ENCODE measurements at places on chromosomes 1 and 21.

DNA sequence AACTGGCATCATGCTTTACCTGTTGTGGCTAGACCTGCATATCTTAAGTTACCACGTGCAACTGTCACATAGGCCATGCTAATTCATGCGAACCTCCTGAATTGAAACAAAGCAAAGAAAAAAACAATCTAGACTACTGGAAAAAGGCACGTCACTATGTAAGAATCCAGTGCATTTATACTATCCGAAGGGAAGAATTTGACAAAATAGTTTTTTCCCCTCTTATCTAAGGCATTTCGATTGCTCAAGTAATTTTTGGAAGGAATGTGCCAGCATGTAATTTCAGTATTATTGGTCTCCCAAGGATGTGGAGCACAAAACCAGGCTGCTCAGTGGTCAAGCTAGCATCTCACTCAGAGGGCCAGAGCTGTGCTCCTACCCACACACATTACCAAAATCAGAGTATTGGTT is 31.5 kb upstream of the C1orf198 start:
- peak; percentile 81 for DNase-seq

DNA sequence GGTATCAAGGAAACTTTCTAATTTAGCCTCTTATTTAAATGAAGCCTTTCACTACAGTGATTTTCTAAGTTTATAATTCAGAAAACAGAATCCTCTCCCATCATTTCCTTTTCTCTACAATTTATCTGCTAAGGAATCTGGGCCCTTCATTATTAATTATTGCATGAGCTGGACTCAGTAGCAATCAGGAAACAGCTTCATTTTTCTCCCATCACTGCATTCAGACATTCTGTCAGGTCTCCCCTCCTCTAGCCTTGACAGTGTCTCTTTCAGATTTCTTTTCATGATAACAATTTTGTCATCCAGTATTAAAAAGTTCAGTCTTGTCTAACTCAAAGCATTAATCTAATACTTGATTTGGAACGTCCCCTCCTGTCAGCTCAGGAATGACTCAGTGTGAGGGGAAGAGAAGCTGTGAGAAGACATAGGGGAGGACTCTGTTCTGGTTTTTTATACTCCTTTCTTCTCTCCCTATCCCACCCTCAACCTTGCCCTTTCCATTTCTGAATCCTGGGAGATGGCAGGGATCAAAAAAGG is 28.1 kb downstream of the SLC44A5 start:
- no peak for DNase-seq

GRCh38 chr1:52654063-52654462 is 21.1 kb downstream of the SHISAL2A start:
- DNase-seq: no peak

- DNase-seq: no peak
These were observed 75.8 kb downstream of the ATP1A1 start for GRCh38 chr1:116448785-116449385.

GRCh38 chr1:246638941-246639655 is 72.8 kb downstream of the CNST start:
- DNase-seq: no peak
